ENCODE measurements at places on chromosomes 16 and 17.

DNA sequence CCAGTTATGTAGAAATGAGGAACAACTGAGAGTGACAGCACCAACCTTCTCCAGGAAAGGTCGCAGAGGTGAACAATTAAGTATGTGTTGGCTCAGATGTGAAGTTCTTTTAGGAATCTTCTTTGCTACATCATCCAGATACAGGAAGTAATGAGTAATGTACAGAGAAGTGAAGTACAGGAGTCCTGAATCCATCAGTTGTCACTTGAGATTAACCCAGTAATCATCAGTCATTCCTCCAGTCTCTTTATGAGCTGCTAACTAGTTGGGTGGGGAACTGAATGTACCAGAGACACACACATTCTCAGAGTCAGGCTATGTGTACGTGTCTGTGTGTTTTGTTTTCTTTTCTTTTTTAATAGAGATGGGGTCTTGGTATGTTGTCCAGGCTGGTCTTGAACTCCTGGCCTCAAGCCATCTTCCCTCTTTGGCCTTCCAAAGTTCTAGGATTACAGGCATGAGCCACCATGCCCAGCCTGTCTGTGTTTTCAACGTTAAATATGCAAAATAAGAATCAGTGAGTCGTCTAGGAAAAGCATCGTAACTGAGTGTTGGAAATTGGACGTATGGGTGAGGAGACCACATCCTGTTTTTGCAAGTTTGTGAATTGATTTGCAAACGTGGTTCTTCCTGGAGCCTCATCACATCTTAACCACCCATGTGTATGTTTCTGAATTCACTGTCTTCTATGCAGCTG lies 19.9 kb downstream of the ZNF200 start:
- no peaks in the 10 kb centered on the region for H3K36me3 ChIP-seq
- no peaks in the 10 kb centered on the region for H3K27me3 ChIP-seq
- DNase-seq = no peak
- peaks cover 15% of the 10 kb centered on the region for H3K4me1 ChIP-seq
- peak overlapping the region; percentile 85 for H3K27ac ChIP-seq

DNA sequence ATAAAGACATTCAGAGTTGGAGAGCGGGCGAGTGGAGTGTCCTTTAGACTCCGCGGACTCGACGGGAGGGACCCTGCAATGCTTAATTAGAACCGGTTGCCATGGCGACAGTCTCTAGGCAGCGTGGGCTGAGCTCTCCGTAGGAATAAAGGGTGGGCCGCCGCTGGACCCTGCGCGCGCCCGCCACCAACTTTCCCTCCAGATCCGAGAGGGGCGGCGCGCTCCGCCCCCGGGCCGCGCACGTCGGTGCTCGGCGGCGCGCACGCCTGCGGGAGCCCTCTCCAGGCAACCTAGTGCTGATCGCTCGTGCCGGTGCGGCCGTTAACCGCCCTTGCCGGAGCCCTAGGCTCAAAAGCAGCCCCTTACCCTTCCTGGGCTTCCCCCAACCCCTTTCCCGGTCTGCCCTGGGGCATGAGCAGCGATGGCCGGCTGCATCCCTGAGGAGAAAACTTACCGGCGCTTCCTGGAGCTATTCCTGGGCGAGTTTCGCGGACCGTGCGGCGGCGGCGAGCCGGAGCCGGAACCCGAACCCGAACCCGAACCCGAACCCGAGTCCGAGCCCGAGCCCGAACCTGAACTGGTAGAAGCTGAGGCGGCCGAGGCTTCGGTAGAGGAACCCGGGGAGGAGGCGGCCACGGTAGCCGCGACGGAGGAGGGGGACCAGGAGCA lies at the start of gene PPM1E:
PPM1E (plus strand) TSS at position 278 of the 669 bp plus-strand sequence.
- peaks cover 10% of the 10 kb centered on the region for H3K36me3 ChIP-seq
- peak within 1 kb of the TSS; percentile 99 for H3K4me3 ChIP-seq
- DNase-seq = peak; percentile 16
- H3K4me1 ChIP-seq = peaks cover 8% of the 10 kb centered on the region
- H3K27me3 ChIP-seq = peaks cover 53% of the 10 kb centered on the region

GRCh38 chr17:43217614-43218087 lies 6.0 kb downstream of the TMEM106A start:
- H3K4me1 ChIP-seq = peaks cover 17% of the 10 kb centered on the region
- no peak for DNase-seq
- H3K27ac ChIP-seq = peak overlapping the region; percentile 57

DNA sequence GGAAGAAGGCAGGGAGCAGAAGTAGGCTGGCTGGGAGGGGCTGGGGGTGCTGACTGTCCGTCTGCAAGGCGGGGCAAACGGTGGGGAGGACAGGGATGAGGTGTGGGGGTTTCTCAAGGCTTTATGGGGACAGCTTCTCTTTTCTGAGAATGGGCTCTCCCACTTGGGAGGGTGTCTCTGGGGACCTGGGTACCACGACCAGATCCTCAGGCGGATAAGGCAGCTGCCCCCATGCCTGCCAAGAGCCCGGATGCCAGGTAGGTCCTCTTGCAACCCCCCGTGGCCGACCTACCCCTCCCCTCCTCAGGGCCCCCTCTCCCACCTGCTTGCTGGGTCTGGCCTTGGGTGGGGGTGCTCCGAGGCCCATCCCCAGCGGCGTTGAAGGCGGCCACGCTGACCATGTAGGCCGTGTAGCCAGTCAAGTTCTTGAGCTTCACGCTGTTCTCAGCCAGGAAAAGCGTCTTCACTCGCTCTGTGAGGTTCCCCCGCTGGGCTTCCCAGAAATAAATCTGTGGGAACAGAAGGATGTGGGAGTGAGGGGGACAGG lies 56.4 kb upstream of the CDC42EP4 start:
- H3K4me3 ChIP-seq = no peak overlapping the region
- no peaks in the 10 kb centered on the region for H3K4me1 ChIP-seq
- no peak for DNase-seq
- H3K27me3 ChIP-seq = peaks cover 41% of the 10 kb centered on the region

GRCh38 chr17:42676424-42677011 lies at the start of gene PLEKHH3:
TSS of gene PLEKHH3 (minus strand) at chr17:42676994. CDS start at chr17:42676563, 431 bp downstream.
- H3K4me3 ChIP-seq = peak within 1 kb of the TSS; percentile 95
- H3K36me3 ChIP-seq = peaks cover 4% of the 10 kb centered on the region
- peaks cover 18% of the 10 kb centered on the region for H3K27me3 ChIP-seq

DNA sequence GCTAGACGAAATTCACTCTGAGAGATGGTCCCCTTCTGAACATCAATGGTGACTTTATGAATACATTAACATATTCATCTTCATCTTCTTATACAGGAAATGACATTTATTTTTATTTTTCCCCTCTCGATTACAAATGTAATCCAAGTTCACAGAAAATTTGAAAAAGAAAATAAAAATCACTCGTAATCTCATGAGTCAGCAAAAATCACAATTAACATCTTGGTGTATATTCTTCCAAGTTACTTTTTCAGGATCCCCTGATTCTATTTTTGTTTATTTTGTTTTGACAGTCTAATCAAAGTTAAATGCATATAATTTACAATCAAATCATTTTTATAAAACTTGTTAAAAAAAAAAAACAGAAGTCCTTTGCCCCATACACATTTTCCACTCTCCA lies 27.6 kb downstream of the C16orf87 start:
- no peak overlapping the region for H3K4me3 ChIP-seq
- H3K27ac ChIP-seq = peak overlapping the region; percentile 72
- peaks cover 17% of the 10 kb centered on the region for H3K4me1 ChIP-seq
- no peaks in the 10 kb centered on the region for H3K27me3 ChIP-seq
- DNase-seq = no peak

Measured in T-helper 17 cell (primary cell).